Dorsolateral prefrontal cortex (tissue), 122 donors: ENCODE measurements at places on chromosomes 1 and 21.
A peak's percentile ranks its signal among the peaks of the same experiment; 100 is the strongest.

DNA sequence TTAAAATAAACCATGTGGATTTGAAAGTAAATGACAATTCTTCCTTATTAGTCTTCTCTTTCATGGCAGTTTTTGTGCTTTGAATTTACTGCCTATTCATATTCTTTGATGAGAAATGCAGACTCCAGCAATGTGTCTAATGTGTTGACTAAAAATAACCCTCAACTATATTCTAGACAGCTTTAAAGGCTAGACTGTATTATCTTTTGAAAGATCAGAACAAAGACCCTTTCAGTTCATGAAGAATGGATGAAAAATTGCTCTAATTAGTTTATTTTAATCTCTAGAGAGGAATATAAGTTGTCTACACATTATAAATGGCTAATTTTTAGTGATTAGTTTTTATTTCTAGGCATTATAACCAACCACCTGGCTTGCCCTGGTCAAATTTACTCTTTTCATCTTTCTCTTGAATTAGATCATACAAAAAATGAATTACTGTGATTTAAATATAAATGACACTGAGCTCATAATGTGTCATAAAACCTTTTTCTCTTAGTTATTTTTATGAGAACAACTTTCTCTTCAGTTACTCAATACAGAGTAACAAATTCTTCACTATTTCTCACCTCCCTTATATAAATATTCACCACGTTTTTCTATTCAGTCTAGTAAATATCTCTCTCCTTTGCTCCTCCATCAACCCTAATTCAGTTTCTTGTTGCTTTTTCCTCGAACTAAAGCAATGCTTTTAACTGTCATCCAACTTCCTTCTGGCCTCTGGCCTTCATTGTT is 428.5 kb upstream of the TMPRSS15 start:
- no peak for DNase-seq

GRCh38 chr1:208045463-208046260 is 134.7 kb upstream of the CD34 start:
- DNase-seq, result no peak

DNA sequence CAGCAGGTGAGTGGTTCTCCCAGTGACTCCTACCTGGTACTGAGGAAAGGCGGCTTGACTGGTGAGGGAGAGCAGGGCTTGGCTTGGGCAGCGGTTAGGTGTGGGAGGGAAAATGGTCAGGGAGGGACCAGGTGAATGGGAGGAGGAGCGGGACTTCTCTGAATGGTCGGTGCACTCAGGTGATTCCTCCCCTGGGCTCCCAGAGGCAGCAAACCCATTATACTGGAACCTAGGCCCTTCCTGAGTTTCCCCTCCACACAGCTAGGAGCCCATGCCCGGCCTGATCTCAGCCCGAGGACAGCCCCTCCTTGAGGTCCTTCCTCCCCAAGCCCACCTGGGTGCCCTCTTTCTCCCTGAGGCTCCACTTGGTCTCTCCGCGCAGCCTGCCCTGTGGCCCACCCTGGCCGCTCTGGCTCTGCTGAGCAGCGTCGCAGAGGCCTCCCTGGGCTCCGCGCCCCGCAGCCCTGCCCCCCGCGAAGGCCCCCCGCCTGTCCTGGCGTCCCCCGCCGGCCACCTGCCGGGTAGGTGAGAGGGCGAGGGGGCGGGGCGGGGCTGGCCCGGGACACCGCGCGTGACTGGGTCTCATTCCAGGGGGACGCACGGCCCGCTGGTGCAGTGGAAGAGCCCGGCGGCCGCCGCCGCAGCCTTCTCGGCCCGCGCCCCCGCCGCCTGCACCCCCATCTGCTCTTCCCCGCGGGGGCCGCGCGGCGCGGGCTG is 2.3 kb downstream of the ARTN start:
- DNase-seq, result no peak

DNA sequence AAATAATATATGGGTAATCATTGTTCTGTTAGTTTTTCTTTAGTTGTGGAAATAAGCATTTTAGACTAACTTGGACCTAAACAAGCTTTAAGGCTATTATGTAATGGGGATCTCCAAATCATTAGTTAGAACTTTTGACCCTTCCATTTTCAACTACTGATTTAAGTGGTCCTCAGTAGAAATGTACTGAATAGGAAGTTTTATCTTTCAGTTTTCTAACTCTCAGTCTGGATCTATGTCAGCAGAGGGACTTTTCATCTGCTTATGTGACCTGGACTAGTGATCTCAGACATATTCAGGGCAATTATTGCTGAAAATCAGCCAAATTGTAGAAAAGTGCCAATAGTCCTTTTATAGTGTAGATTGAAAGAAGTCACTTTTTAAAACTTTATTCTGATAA is 56.0 kb downstream of the SASS6 start:
- no peak for DNase-seq

DNA sequence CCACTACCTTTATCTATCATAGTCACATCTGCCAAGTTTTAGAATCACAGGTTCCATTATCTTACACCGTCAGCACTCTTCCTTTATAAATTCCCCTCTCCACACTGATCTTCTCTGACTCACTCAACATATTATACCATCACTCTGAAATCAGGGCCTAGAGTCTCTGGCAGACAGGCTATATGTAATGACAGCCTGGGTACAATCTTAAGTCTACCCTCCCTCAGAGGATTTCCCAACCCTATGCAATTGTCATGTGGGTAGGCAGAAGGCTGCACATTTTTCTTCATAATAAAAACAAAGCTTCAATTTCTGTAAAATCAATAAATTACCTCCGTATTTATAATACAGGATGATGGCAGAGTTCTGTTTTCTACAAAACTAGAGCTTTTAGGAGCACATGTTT is 138.0 kb downstream of the RERE start:
- DNase-seq, result no peak

GRCh38 chr1:169874229-169874628 is 19.5 kb downstream of the SCYL3 start:
- DNase-seq, result no peak

DNA sequence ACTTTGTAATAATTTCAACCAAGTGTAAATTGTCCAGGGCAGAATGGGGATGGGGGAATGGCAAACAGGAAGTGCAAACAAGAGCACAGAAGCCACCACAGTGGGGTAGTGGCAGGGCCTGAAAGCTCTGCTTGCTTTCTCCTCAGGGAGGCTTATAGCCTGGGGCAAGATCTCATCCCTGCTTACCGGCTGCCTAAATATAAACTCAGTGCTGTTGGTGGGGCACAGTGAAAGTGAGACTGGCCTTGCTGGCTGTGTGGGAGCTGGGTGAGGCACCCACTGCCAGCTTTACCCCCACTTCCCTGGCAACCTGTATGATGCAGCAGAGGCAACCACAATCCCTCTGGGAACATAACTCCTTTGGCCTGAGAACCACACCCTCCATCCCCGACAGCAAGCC is 15.2 kb downstream of the STYXL2 start:
- no peak for DNase-seq

DNA sequence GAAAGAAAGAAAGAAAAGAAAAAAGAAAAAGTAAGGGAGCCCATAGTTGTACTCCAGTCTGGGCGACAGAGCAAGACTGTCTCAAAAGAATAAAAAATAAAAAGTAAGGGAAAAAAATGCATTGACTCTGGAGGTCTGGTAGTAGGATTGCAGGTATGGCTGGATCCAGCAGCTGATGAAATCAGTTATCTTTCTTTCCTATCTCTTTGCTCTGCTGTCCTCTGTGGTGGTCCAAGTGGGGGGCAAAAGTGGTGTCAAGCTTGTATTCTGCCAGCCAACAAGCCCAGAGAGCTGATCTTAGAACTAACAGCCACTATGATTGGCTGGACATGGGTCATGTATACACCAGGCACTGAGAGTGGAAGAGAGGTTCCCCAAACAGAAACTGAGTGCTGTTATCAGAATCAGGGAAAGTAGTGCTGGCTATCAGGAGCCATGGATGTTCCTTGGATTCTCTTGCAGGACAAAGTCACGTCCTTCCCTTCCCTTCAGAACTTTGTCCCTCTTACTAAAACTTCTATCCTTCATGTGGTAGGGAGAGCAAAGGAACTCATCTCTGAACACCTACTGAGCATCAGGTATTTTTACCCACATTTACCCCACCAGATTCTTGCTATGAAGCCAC is 3.5 kb upstream of the FBLIM1 start:
- no peak for DNase-seq

- peak; percentile 18 for DNase-seq
Measured at GRCh38 chr1:85201340-85202091, 700 bp upstream of the SYDE2 start.

DNA sequence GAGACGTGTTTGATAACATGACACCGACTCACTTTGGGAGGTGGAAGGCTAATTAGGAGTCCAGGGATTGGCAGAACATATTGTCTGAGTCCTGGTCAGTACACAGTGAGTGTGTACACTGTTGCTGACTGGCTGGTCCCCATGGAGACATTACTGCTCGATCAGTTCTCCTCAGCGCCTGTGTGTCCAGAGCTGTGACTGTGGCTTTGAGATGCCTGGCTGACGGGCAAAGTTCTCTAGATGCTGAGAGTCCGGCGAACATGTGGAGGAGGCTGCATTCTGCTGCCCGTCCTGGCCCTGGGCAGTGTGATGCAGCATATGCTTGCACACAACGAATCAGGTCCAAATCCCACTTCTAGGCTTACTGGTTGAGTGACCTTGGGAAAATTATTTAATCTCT is 280.1 kb upstream of the ST6GALNAC5 start:
- no peak for DNase-seq

GRCh38 chr1:228152097-228152917 is 2.6 kb downstream of the GJC2 start:
- peak; percentile 40 for DNase-seq

GRCh38 chr1:154972517-154973343 is 1.8 kb upstream of the CKS1B start:
- DNase-seq, result no peak

GRCh38 chr1:223707256-223708000 is 4.9 kb upstream of the CAPN2 start:
- no peak for DNase-seq

- no peak for DNase-seq
Measured at GRCh38 chr1:1929639-1930545, 10.8 kb upstream of the TMEM52 start.

DNA sequence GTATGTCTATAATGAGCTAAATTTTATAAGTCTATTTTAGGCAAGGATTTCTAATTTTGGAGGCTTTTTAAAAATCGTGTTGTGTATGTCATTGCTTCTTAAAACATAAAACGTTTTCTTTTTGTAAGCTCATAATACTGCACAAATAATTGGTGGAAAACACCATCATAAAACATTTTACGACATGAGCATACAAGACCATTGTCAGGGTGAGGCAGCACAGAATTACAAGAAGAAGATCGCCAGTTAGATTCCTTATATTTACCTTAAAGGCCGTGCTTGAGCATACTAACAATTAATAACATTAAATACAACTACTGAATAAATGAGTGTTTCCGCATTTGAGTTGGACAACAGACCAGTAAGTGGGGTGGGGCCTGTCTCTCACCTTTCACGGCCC is 19.1 kb upstream of the LMX1A start:
- DNase-seq, result no peak

DNA sequence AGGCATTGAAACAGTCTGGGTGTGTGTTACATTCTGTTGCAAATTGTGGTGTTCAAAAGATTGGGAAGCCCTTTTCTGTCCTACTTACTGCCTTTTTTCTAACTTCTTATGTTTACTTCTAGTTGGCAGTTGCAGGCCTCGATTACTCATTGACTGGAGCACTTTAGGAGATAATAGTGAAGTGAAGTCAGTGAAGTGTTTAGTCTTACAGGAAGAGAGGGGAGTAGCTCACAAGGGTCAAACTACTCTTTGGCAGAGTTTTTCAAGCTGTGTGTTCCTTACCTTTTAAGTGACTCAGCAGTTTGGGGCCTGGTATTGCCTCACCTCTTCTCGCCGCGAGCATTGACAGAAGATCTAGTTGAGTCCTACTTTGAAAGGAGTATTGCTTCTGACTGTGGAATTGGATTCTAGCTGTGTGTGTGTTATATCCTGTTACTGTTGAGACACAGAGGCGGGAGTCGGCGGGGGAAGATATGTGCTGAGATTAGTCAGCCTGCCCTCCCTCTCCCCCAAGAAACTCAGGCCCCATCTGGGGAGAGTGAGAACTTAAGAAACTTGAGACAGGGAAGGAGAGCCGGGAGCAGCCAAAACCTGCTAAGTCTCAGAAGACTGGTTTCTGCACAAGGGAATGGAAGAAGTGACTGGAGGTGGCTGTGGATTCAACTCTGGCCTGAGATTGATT is 19.3 kb downstream of the AHCYL1 start:
- DNase-seq, result no peak

- no peak for DNase-seq
Measured at GRCh38 chr1:213585959-213586586, 401.7 kb upstream of the PROX1 start.
